ENCODE measurements at places on chromosomes 4 and X.

- no peak for DNase-seq
Measured at GRCh38 chrX:66833426-66833825, 194.5 kb upstream of the EDA2R start.

- no peak for DNase-seq
Measured at GRCh38 chrX:69138512-69138911, 26.7 kb downstream of the PJA1 start.

- DNase-seq, result no peak
Measured at GRCh38 chr4:71833232-71833900, 49.5 kb upstream of the GC start.

GRCh38 chr4:189278597-189279165 is 662.0 kb upstream of the FRG1 start:
- DNase-seq, result no peak

- DNase-seq, result no peak
Measured at GRCh38 chr4:1195109-1195671, 22.8 kb upstream of the SPON2 start.

DNA sequence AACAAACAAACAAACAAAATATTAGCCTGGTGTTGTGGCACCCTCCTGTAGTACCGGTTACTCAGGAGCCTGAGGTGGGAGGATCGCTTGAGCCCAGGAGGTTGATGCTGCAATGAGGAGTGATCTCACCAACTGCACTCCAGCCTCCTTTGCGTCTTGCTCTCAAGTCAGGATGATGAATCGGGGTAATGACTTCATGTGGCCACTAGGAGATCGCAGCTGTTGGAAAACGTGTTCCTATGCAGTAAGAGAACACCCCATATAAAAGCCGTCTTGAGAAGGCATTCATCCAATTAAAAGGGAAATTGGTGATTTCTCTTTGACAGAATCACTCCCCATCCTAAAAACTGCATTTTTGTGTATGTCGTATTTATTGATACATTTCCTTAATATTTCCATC is 6.9 kb downstream of the CCNB3 start:
- DNase-seq, result peak; percentile 17

DNA sequence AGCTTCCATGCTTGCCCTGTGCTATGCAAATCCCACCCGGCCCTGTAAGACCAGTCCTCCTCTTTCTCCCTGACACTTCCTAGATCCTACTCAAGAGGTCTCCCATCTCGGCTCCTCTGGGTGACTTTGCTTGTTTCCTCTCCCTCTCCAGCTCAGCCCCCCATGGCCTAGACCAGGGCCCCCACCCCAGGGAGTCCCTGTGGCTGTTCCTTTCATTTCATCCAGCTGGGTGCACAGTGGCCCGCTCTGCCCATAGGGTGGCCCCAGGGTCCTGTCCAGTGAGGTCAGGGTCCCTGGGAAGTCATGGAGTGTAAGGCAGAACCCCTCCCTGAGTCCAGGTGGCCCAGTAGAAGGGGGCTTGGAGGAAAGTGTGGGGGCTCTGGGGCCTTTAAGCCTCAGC is 52.3 kb upstream of the NKX1-1 start:
- no peak for DNase-seq

DNA sequence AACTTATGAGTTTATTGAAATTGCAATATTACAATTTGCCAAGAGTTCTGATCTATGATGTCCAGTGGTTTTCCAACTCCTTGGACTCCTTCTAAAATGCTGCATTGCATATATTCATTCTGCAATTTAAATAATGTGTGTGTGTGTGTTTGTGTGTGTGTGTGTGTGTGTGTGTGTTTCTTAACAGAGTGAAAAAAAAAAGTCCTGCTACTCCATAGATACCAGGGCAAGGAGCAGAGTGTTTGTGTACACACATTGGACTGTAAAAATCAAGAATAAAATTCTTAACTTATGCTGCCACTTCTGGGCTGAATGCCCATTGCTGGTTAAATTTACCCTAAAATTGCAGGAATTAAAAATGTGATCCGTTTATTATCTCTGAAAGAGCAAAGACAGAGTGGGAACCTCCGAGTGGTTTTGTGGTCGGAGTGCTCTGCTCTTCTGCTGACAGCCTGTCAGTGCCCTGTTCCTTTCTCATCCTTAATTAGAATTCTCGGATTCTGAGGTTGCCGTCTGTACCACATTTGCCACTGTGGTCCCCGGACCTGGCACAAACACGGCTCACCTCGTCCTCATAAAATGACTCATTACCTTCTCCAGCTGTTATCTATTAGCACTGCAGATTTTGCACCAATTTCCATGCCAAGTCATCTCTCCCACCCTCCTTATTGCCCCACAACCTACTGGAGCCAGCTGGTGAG is 355.5 kb downstream of the KCNIP4 start:
- no peak for DNase-seq

DNA sequence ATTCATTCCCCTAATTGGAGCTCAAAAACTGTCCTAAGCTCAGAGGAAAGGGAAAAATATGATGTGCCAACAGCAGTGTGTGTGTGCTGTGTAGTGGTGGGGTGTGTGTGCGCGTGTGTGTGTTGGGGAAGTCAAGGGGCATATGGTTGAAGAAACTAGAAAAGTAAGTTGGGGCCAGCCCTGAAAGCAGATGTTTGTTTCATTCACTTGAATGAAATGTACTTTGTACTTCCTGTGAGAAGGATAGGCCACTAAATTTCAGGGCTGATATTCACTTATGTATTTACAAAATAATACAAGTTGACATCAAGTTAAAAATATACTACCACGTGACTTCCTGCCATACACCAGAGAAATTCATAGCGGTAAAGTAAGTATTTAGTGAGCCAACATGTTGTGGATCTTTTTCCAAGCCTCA is 151.3 kb upstream of the JADE1 start:
- DNase-seq, result no peak

GRCh38 chr4:159062381-159062780 is 40.5 kb upstream of the RAPGEF2 start:
- DNase-seq, result no peak

GRCh38 chrX:86809651-86810050 is 661.4 kb downstream of the DACH2 start:
- no peak for DNase-seq

DNA sequence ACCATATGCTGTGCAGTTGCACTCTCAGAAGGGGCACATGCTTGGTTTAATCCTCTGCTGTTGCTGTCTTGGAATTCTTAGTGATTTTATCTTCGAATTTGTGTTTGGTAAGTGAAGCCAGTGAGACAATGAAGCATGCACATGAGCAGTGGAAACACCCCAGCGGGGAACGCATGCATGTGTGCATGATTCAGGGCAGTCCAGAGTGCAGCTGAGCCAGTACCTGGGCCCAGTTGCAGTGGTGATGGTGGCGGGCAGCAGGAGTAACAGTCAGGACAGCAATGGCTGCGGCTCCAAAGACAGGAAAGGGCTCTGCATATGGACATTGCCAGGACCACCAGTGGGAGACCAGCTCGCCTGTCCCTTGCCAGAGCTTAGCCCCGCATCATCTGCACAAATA is 14.3 kb upstream of the TMEM165 start:
- no peak for DNase-seq

Data from suppressor macrophage (primary cell).